ENCODE measurements at places on chromosomes 4 and X. TPM values are rescaled to one million over a fixed set of nuclear protein-coding genes. Genes with fewer than 3 reads are reported as not detected.

GRCh38 chrX:129007631-129008030 lies 515.7 kb downstream of the SMARCA1 start:
- no peak overlapping the region for H3K27ac ChIP-seq
- H3K36me3 ChIP-seq, result no peaks in the 10 kb centered on the region
- no peaks in the 10 kb centered on the region for H3K4me1 ChIP-seq
- H3K4me3 ChIP-seq, result no peak overlapping the region

- H3K4me1 ChIP-seq, result no peaks in the 10 kb centered on the region
- no peaks in the 10 kb centered on the region for H3K27me3 ChIP-seq
- DNase-seq, result no peak
- H3K4me3 ChIP-seq, result no peak overlapping the region
- H3K27ac ChIP-seq, result no peak overlapping the region
Observed at GRCh38 chr4:3802571-3803474, 36.6 kb downstream of the ADRA2C start.

DNA sequence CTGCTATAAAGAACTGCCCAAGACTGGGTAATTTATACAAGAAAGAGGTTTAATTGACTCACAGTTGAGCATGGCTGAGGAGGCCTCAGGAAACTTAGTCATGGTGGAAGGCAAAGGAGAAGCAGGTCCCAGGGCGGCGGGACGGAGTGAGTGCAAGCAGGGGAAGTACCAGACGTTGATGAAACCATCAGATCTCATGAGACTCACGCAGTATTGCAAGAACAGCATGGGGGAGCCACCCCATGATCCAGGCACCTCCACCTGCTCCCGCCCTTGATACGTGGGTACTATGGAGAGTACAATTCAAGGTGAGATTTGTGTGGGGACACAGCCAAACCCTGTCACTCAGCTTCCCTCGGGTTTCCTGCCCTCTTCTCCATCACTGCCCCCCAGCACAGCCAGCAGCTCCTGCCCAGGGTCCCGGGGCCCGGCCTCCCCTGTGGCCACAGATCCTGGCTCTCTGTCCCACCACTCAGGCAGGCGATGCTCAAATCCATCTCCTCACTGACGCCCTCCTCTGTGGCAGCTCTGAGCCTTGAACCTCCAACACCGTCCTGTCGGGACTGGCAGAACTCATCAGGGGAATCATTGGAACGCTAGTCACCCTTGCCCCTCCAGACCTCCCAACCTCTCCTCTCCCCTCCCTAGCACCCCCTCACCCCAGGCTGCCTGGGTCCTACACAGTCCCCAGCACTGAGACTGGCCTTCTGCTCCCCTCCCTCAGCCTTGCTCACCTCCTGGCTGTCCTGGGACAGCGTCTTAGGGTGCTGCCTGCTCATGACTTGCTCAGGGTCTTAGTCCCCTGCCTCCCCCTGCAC lies 37.6 kb downstream of the FGFRL1 start:
- H3K4me1 ChIP-seq, result no peaks in the 10 kb centered on the region
- H3K27ac ChIP-seq, result no peak overlapping the region
- H3K4me3 ChIP-seq, result no peak overlapping the region

GRCh38 chr4:83118869-83119268 lies 4.3 kb upstream of the PLAC8 start:
- H3K27ac ChIP-seq, result no peak overlapping the region
- no peak overlapping the region for H3K4me3 ChIP-seq
- no peaks in the 10 kb centered on the region for H3K36me3 ChIP-seq
- H3K27me3 ChIP-seq, result no peaks in the 10 kb centered on the region
- peaks cover 17% of the 10 kb centered on the region for H3K4me1 ChIP-seq

Gene HS3ST1
- polyA plus RNA-seq, result not detected

DNA sequence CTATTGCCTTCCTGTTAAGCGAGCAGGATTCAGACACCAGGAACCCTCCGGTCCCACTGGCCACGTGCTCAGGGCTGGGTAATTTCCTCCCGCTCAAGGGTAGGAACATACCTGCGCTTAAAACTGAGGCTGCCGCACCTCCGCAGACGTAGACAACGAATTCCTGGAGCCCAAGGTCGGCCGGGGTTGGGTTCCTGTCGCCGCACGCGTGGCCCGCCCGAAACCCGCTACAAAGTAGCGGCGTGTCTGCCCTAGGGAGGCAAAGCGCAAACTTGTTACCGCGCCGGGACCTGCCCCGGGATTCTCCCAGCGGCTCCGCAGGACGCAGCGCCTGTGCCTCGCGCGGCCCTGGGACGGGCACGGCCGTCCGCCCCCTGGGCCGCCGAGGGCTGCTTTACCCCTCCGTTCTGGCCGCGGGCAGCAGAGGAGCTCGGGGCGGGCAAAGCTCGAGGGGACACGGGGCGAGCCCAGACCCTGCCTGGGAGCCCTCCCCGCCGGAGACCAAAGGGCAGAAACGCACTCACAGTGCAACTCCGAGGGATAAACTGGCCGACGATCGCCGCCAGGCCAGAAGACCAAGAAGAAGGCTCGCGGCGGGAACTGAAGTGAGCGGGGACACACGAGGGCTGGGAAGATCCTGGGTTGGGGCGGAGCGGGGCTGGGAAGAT lies at the start of gene ERVMER34-1:
ERVMER34-1 (minus strand) TSS at position 607 of the 668 bp plus-strand sequence. CDS start 5,905 bp downstream, outside the sequence.
- H3K36me3 ChIP-seq, result no peaks in the 10 kb centered on the region
- DNase-seq, result no peak
- peaks cover 12% of the 10 kb centered on the region for H3K27me3 ChIP-seq
- no peak within 1 kb of the TSS for H3K27ac ChIP-seq
- peak within 1 kb of the TSS; percentile 22 for H3K4me3 ChIP-seq

Gene XK
- not detected for polyA plus RNA-seq

Measured in CD8-positive, alpha-beta memory T cell (primary cell).